ENCODE measurements at places on chromosomes 6 and 20.

DNA sequence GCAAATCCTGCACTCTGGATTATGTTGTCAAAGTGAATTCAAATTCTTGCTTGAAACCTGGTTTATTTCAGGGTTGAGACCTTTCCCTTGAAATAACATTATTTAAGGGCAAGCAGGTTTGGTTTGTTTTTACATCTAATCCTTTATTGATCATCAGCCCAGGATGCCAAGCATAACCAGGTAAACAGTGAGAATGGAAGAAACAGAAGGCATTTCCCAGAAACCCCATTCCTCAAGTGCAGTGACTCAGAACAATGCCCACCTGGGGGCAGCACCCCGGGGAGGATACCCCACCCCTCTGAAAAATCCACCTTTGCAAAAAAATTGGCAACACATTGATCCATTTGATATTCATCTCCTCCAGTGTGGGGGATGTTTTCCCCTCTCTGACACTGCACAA lies 32.5 kb downstream of the POFUT1 start:
- no peak for DNase-seq

- no peak for DNase-seq
Observed at GRCh38 chr6:75183099-75183541, 22.7 kb downstream of the COL12A1 start.

GRCh38 chr6:161133963-161134362 lies 139.9 kb downstream of the AGPAT4 start:
- DNase-seq = no peak

DNA sequence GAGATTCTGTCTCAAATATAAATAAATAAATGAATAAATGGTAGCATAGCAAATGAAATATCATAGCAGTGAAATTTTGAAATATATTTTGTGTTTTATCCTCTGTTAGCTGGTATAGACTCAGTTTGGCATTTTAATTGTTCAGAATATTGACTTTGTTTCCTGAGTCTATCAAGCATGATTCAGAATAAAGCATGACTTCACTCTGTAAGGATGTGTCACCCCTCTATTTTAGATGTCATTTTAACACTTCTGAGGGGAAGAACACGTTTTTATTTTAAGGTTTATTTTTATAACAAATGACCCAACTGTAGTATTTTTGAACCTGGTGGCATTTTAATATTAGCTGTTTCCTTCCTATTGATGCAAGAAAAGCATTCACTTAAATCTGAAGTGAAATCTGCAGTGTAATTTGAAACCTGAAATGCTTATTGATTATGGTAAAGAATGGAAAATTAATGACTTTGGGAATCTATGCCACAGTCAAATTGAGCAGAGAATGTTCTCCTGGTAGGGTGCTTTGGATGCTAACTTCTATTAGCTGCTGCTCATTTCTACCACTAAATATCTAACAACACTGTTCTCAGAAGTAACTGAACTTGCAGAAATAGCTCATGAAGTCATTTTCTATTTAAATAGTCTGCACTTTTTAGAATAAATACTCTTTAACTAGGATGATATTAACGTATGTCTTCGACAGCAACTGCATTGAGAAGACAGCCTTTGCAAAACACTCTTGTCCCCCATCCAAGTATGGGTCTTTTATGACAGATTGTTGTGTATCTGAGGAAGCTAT lies 114.2 kb downstream of the SOX4 start:
- DNase-seq = no peak

Data from activated naive CD4-positive, alpha-beta T cell treated with anti-CD3 and anti-CD28 coated beads, Interleukin-2, amount 50 U/mL, for 16 hours (primary cell).